ENCODE measurements at places on chromosomes 5 and 9. TPM values are rescaled to one million over a fixed set of nuclear protein-coding genes. Genes with fewer than 3 reads are reported as not detected.

- peak; percentile 22 for DNase-seq
These were observed 17.7 kb upstream of the IL6ST start for GRCh38 chr5:56012281-56012963.

DNA sequence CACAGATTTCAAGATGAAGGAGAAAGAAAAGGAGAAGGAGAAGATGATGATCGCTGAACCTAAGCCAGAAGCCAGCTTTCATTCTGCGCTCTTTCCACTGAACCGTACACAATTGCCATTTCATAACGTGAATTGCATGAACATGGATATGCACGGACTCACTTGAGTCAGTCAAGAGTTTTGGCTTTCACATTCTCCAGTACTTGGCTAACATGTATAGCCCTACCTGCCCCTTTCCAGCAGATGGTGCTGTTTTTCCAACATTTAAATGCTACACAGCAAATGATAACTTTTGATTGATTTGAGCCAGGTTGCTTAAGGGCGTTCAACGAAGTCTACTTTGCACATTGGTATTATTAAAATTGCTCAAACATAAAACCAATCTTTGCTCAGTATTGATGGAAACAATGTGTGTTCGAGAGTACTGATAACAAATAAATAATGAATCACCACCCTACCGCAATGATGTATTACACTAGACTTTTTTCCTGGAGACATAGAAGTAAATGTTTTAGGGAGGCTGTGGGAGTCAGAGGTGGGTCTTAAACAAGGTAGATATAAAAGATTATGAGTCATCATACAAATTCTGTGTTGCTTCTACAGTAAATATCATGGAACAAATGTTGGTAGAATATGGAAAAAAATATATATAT is 196.4 kb downstream of the TRPM3 start:
- peak; percentile 3 for DNase-seq

- DNase-seq = no peak
These were observed 61.1 kb upstream of the ZNF462 start for GRCh38 chr9:106801816-106802215.

GRCh38 chr9:128148509-128149000 is 698 bp upstream of the LCN2 start:
- no peak for DNase-seq

DNA sequence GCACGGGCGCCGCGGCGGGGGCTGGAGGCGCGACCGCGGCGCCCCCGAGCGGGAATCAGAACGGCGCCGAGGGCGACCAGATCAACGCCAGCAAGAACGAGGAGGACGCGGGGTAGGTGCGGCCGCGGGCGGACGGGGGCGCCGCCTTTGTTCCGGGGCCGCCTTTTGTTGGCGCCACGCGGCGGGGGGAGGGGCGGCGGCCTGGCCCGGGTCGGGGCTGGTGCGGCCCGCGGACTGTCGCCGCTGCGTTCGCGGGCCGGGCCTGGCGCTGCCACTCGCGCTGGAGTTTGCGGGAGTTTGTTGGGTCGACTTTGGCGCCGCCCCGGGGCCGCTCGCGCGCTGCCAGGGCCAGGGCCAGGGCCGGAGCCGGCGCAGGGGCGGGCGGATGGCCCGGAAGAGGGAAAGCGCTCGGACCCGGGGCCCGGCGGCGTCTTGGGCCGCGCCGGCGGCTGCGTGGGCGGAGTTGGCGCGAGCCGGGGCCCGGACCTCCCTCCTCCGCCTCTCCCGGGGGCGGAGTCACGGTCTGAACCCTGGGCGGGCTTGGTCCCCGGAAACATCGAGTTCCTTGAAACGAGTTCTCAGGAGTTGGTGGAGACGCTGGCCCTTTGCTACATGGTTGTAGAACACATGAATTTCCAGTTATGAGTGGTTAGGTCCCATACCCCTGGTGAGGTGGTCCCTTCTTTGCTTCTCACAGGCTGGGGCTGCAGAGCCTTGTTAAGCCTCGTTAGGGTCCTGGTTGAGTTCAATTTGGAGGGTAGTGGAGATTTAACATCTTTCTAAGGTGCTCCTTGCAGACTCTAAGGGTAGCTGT is 809 bp downstream of the HNRNPAB start:
- DNase-seq = peak; percentile 81

DNA sequence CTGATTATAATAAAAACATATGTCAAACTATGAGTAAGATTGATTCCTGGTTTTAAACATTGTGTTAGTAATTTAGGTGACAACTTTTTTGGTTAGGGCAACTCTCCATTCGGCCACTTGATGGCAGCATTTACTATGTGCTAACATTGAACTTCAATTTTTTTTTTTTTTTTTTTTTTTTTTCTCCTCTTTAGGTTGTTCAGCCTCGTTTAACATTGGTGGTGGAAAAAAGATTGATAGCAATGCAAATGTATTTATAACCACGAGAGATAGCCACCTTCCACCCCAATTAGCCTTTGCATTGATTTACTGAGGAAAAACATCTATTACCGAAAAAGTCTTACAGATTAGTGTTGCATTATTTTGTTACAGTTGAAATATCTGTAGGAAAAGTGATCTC is 159.1 kb downstream of the CSNK1G3 start:
- DNase-seq = peak; percentile 12

GRCh38 chr5:107426872-107427271 is 243.9 kb downstream of the EFNA5 start:
- DNase-seq = no peak

DNA sequence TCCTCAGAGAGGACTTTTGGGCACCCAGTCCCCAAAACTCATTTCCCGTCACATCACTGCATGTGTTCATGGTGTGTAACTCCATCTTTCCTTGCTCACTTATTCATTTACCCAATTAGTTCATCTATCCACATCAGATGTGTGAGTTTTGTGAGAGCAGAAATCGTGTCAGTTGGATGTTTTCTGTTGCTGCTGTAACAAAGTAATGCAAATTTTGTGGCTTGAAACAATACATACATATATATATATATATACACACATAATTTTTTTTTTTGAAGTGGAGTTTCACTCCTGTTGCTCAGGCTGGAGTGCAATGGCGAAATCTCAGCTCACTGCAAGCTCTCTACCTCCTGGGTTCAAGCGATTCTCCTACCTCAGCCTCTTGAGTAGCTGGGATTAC is 70.5 kb upstream of the BOD1 start:
- no peak for DNase-seq

DNA sequence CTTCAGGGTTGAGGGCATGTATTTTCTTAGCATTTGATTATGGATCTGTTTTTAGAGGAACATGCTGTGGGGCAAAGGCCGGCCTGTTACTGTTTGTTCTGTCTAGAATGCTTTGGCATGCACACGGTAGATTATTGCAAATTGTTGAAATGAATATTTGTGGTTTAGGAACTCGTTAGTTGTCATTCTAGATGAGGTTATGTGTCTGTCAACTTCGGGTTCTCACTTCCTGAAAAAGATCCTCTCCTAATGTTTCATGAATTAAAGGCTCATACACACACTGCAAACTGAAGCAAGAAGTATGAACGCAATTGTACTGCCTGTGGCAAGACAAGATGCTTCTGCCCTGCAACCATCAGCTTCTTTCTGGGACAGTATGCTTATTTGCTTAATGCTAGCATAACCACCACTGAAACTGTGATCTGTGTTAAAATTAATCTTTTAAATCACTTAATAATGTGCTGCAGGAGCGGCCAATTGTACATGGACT is 99.6 kb downstream of the BASP1 start:
- no peak for DNase-seq

The IFNA13 gene
- total RNA-seq = not detected

- no peak for DNase-seq
These were observed 9.6 kb upstream of the KIF27 start for GRCh38 chr9:83930881-83931280.

DNA sequence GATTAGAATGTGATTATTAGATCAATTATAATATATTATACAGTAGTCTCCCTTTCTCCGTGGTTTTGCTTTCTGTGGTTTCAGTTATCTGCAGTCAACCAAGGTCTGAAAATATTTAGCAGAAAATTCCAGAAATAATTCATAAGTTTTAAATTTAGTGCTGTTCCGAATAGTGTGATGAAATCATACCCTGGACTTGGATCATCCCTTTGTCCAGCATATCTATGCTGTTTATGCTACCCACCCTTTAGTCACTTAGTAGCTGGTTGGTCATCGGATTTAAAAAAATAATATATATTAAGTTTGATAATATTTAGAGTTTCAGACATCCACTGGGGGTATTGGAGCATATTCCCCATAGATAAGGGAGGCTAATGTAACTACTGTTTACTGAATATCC is 19.6 kb downstream of the RMI1 start:
- no peak for DNase-seq

DNA sequence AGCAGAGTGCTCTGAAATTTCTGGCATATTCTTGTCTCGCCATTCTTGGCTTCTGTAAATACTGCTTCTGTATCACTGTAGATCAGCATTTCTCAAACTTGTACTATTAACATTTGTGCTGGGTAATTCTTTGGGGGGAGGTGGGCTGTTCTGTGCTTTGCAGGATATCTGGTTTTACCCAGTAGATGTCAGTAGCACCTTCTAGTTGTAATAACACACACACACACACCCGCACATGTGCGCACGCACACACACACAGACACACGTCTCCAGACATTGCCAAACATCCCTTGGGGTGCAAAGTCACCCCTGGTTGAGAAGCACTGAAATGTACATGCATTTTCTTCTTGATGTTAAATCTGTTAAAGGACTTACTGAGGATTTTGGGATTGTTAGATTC is 304.1 kb downstream of the MAT2B start:
- no peak for DNase-seq

GRCh38 chr5:7961540-7961939 is 92.6 kb downstream of the MTRR start:
- DNase-seq = no peak

The PCDHGA1 gene
- total RNA-seq = 3.3 TPM

The MFAP3 gene
- 163 TPM for total RNA-seq

DNA sequence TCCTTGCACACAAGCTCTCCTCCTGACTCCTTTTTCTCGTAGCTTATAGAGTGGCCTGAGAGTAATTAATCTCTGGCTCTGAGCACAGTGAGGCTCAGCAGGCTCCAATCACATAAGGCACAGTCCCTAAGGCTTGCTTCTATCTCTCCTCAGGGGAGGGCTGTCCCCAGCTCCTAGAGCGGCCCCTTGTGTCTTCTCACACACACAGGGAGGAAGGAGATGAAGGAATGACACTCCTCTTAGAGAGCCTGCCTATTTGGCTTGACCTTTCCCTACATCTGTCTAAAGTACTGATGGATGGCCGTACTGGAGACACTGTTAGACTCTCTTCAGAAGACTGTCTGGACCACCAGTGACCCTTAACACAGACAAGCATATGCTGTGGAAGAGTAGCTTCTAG is 12.9 kb downstream of the TAS2R1 start:
- DNase-seq = no peak

GRCh38 chr9:116504893-116505480 is 182.1 kb upstream of the TRIM32 start:
- DNase-seq = no peak
